ENCODE measurements at places on chromosomes 1 and 21.

DNA sequence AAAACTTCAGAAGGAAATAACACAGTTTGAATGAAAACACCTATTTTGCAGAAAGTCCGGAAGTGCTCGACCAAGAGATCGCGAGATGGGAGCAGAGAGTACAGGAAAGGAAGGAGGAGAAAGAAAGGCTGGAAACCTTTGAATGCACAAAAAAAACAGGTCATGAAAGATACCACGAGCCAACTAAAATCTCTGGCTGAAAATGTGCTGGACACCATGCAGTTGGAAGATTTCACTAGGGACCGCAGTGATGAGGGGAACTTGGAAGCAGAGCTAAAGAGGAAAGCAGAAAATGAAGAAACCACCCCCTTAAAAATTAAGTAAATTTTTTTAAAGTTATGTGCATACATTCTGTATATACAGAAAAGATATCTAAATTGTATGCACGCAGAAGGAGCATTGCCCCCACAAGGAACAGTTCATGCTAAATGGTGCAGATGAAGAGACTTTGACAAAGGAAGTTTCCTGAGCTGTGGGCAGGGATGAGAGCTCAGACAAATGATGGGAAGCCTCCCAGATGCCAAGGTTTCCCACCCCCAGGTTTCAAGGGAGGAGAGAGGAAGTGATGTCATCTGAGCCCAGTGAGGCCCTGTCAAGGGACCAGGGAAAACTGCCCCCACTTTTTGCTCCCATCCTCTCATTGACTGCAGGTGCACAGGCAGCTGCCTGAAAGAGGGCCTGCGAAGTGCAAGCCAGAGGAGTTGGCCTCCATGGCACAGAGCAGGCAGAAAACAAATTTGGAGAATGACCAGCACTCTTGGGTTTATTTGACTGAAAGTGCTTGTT, 52.5 kb downstream of the ETS2 start:
- no peak for DNase-seq

DNA sequence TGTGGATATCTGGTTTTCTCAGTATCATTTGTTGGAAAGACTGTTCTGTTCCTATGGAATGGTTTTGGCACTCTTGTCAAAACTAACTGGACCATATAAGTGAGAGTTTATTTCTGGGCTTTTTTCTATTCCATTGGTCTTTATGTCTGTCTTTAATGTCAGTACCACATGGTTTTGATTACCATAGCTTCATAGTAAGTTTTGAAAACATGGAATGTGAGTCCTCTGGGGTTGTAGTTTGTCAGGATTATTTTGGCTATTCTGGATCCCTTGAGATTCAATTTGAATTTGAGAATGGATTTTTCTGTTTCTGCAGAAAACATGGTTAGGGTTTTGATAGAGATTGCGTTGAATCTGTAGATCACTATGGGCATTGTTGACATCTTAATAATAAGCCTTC, 107.9 kb downstream of the ZFYVE9 start:
- DNase-seq, result no peak

DNA sequence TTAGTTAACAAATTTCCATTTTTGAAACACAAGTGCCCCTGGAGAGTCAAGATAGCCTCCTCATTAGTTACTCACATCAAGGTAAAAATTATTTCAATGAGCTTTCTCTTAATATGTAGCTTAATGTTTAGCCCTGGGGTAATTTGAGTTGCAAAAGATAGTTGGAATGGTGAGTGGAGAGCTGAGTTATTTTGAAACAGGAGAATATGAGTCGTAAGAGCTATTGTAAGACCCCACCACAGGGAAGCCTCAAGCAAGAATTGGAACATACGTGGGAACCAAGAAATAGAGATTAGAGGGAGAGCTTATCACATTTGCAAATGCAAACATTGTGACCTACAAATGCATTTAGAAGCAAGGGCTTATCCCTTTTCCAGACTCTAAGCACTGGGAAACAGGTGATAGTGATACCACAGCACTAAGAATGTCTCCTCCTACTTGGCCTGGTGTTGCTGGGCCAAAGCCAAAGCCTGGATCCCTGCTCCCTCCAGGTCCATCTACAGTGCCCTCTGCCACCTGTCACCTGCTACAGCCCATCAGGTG, 635.1 kb downstream of the PTPRC start:
- DNase-seq, result no peak

GRCh38 chr21:35048706-35049617, at the start of gene RUNX1:
Gene RUNX1 (minus strand): TSS chr21:35049302.
- DNase-seq, result peak; percentile 55

DNA sequence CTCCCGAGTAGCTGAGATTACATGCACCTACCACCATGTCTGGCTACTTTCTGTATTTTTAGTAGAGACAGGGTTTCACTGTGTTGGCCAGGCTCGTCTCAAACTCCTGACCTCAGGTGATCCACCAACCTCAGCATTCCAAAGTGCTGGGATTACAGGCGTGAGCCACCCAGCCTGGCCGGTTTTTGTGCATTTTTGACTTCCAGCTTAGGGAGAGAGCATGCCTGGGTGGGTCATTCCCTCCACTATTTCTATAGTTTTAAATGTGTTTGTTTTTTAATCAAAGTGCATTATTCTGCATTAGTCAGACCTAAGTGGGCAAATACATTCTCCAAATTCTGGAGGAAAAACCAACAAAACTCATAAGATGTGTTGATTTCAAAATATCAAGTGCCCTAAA, 207.4 kb upstream of the NRIP1 start:
- DNase-seq, result no peak

DNA sequence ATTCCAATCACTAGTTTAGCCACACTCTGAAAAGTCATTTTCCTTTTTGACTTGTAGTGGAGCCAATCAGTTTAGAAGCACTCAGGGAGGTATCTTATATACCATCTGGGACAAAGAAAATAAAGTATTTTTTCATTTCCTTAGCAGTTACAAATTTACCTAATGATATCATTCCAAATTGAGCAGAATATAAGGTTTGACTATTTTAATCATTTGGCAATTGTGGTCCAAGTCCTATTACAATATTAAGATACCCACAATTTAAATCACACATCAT, 170.6 kb downstream of the LTN1 start:
- DNase-seq, result no peak

- DNase-seq, result peak; percentile 47
These were observed 46.5 kb upstream of the COA6 start for GRCh38 chr1:234326497-234327366.

DNA sequence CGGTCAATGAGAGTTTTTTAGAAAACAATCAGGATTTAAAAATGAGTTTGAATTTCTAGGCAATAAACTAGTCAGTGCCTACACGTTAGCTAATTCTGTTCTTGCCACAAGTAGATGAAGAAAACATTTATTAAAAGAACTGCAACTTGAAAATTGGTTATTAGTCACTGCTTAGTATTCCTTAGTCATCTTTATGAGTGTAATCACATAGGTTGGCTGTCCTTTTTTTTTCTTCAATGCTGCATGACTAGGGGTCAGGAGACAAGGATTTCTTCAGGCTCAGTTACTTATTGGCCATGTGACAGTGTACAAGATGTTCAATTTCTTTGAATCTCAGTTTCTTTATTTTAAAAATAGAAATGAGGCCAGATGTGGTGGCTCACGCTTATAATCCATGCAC, 17.1 kb downstream of the SOAT1 start:
- DNase-seq, result no peak

DNA sequence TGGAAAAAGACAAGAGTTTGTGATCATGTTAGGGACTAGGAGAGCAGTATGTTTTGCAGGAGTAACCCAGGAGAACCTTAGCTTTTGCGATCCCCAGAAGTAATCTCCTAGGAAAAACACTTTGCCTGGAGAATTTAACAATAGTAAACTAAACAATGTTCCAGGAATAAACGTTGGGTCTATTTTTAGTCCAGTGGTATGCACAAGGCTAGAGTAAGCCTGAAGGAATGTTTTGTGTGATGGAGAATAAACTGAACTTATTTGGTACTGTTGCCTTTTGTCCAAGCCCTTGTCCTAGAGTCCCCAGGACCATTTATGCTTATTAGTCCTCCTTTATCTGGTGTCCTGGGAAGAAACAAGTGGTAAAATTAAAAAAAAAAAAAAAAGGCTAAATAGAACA, 28.7 kb upstream of the RGS5 start:
- no peak for DNase-seq

DNA sequence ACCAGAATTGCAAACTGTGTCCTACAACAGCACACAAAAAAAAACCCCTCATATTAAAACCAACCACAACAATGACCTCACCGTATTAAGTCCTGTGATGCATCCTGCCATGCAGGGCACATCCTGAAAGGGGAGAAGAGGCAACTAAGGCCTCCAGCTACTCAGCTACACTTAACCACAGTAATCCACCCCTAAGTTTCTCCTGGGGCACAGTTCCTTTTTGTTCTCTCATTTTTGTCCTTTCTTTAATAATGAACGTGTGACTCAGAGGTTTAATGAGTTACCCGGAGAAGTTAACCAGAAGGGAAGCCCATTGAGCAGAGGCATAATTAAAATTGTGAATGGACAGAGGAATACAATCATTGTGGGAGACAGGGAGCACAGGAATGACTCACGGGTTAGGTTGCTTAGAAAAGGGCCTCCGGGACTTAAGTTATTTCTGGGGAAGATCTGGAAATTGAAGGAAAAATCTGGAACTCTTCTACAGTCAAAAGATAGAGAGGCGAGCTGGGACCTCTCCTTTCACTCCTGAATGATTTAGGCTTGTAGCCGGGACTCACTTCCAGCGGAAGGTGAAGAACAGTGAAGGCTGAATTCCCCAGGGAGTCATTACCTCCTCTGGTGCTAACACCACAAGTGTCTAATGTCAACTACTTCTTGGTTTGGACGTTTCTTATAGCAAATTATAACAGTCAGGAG, 36.9 kb upstream of the HIVEP3 start:
- DNase-seq, result no peak

GRCh38 chr1:178552856-178553255, 39.9 kb downstream of the TEX35 start:
- DNase-seq, result no peak

DNA sequence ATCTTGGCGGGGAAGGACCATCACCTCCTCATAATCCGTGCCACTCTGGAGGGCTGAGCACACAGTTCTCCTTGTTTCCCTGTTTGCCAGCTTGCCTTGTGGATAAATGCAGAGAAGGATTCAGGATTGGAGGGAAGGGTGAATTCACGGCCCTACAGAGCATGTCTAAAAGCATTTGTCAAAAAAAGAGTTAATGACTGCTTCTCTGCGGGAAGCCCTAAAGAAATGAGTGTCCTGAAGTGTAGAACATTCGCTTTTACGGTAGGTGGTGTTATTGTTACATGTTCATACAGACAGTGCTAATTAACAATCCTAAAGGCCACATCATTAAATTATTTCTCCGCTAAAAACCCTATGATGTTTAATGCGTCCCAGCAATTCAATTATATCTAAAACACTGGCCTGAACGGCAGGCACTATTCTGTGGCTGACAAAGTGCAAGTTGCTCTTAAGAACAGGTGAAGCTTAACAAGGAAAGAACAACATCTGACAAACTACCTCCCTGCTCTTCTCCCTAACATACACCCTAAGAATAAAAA, 112.3 kb upstream of the NFIA start:
- DNase-seq, result no peak

DNA sequence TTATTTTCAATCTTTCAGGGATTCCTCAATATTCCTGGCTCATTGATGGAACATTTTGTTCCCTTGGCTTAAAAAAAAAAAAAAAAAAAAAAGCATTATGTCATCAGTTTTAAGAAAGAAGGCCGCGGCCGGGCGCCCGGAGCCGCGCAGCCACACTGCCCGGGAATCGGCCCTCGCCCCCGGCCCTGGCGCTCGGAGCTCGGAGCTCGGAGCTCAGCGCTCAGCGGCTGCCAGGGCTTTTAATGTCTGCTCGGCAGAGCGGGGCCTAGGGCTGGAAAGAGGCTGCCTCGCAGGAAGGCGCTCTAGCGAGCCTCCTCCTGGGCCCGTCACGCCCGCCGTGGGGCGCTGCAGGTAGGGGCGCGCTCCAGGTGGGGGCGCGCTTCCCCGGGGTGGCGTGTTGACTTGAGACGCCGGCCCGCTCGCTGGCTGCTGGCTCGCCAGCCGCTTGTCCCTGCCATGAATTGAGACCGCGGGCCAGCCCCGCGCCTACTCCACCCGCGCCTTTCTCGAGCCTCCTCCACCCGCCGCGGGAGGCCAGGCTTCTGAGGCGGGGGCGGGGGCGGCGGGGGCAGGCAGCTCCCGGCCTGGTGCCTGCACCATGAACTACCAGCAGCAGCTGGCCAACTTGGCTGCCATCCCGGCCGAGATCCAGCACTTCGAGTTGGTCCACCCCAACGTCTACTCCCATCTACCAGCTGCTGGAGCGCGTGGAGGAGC, 5.4 kb upstream of the TDRD5 start:
- no peak for DNase-seq

DNA sequence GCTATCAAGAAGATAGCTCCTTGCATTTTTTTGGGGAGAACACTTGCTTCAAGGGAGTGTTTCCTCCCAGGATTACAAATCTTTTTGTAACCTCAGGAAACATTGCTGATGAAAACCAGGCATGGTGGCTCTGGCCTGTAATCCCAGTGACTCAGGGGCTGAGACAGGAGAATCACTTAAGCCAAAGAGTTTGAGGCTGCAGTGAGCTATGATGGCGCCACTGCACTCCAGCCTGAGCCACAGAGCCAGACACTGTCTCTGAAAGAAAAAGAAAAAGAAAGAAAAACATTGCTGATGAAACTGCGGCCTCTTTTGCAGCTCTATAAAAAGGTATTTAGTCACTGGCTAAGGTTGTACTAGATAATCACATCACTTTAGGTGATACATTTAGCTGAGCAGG, 7.3 kb downstream of the RNU1-2 start:
- no peak for DNase-seq

DNA sequence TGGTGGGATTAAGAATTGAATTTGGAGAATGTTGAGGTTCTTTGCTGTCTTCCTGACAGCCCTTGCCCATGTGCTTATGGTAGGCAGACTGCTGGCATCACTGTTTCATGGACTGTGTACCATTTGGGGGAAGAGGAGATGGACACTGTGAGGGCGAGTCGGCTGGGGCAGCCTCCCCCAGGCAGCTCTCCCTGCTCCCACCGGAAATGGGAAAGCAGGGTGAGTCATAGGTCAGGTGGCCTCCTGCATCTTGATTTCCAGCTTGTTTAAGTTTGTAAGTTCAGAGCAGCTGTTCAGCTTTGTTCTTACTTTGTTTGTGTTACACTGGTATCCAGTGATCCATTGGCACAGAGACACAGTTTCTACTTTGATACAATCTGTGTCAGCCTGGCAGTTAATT, 87.2 kb upstream of the CNIH3 start:
- DNase-seq, result no peak
